Neural crest cell (in vitro differentiated cells): ENCODE measurements at places on chromosomes 3 and 15. TPM values are rescaled to one million over a fixed set of nuclear protein-coding genes. Genes with fewer than 3 reads are reported as not detected.

- no peak overlapping the region for H3K4me3 ChIP-seq
- H3K27me3 ChIP-seq: no peaks in the 10 kb centered on the region
- no peaks in the 10 kb centered on the region for H3K36me3 ChIP-seq
Measured at GRCh38 chr3:189631409-189631808, 220 bp downstream of the TP63 start.

DNA sequence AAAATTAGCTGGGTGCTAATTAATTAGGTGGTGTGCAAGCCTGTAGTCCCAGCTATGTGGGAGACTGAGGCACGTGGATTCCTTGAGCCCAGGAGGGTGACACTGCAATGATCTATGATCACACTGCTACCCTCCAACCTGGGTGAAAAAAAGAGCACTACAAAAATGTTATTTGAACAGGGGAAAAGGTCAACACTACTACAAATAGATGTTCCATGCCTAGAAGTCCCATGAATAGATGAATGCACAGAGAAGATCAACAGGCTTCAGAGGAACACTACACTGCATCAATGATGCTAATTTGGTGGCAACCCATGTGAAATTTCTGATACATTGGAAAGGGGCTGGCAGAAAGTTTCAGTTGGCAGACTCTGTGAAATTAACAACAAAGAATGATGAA lies 105.4 kb upstream of the FHIT start:
- no peak overlapping the region for H3K27ac ChIP-seq
- H3K27me3 ChIP-seq: peaks cover 5% of the 10 kb centered on the region
- H3K4me3 ChIP-seq: no peak overlapping the region
- DNase-seq: no peak
- peaks cover 29% of the 10 kb centered on the region for H3K4me1 ChIP-seq
- peaks cover 4% of the 10 kb centered on the region for H3K36me3 ChIP-seq

GRCh38 chr3:97778152-97778551 lies 13.6 kb downstream of the ARL6 start:
- no peak overlapping the region for H3K27ac ChIP-seq
- DNase-seq: no peak
- H3K4me3 ChIP-seq: no peak overlapping the region
- peaks cover 10% of the 10 kb centered on the region for H3K36me3 ChIP-seq

GRCh38 chr3:19263606-19264005 lies 115.3 kb downstream of the KCNH8 start:
- H3K27ac ChIP-seq: no peak overlapping the region
- no peaks in the 10 kb centered on the region for H3K36me3 ChIP-seq
- H3K4me1 ChIP-seq: peaks cover 12% of the 10 kb centered on the region

DNA sequence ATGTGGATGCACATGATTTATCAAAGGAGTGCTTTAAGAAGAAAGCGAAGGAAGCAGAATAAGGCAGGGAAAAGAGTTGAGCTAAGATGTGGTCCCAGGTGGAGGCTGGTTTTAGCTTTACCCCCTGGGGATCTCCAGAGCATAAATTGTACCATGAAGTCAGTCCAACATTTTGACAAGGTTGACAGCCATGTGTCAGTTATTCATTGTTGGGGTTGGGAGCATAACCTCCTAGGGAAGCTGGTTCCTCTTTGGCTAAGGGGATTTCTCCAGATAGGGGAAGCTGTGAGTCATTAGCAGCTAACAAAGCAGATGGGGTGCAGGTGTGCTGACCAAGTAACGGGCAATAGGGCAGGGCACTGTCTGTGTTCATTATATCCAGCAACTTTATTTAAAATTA lies 123.7 kb upstream of the IGSF10 start:
- H3K27me3 ChIP-seq: no peaks in the 10 kb centered on the region
- no peak overlapping the region for H3K4me3 ChIP-seq
- no peak for DNase-seq
- H3K36me3 ChIP-seq: no peaks in the 10 kb centered on the region
- H3K27ac ChIP-seq: no peak overlapping the region

DNA sequence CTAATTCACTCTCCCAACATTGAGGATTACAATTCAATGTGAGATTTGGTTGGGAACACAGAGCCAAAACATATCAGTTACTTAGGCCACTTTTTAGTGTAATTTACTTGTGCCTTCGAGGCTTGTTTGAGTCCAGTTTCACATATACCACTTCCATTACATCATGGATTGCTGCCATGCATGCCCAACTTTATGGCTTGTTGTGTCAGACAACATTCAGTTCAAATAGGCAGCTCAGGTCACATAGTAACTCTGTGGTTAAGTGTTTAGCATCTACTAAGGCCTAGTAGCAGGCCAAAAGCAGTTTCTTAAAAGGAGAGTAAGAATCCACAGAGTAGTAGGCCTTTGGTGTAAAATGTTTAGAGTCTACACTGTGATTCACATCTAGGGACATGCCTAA lies 164.3 kb upstream of the GMNC start:
- no peaks in the 10 kb centered on the region for H3K36me3 ChIP-seq
- H3K27me3 ChIP-seq: no peaks in the 10 kb centered on the region
- no peak overlapping the region for H3K4me3 ChIP-seq
- H3K4me1 ChIP-seq: no peaks in the 10 kb centered on the region
- no peak for DNase-seq

DNA sequence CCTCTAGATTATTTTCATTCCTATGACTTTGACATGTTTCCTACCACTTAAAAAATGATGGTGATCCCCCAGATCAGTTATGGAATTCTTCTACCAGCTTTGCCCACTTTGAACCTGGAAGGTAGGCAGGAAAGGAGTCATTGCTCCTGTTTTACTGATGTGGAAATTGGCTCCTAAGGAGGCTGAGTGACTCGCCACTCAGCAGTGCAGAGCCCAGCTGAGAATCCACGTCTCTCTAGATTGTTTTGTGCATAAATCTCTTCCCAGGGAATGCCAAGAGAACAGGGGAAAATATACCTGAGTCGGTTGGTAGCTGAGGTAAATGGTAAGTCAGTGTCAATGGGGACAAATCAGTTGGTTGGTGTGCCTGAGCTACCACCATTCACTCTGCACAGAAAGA lies 4.7 kb downstream of the LTF start:
- H3K4me3 ChIP-seq: no peak overlapping the region
- peaks cover 5% of the 10 kb centered on the region for H3K27me3 ChIP-seq
- no peaks in the 10 kb centered on the region for H3K36me3 ChIP-seq

- no peak overlapping the region for H3K4me3 ChIP-seq
- DNase-seq: no peak
- H3K36me3 ChIP-seq: peaks cover 3% of the 10 kb centered on the region
- H3K27ac ChIP-seq: no peak overlapping the region
Measured at GRCh38 chr15:85615930-85616329, 178.8 kb downstream of the KLHL25 start.

GRCh38 chr3:172138193-172138537 lies 98.8 kb downstream of the FNDC3B start:
- H3K4me1 ChIP-seq: peaks cover 89% of the 10 kb centered on the region
- peak overlapping the region; percentile 44 for H3K4me3 ChIP-seq
- H3K27me3 ChIP-seq: no peaks in the 10 kb centered on the region
- DNase-seq: no peak
- no peaks in the 10 kb centered on the region for H3K36me3 ChIP-seq

- H3K4me3 ChIP-seq: no peak overlapping the region
- H3K4me1 ChIP-seq: peaks cover 31% of the 10 kb centered on the region
- H3K36me3 ChIP-seq: no peaks in the 10 kb centered on the region
- H3K27ac ChIP-seq: no peak overlapping the region
- no peak for DNase-seq
- H3K27me3 ChIP-seq: no peaks in the 10 kb centered on the region
Measured at GRCh38 chr3:185172086-185173049, 19.5 kb upstream of the C3orf70 start.

- no peak overlapping the region for H3K27ac ChIP-seq
- H3K27me3 ChIP-seq: no peaks in the 10 kb centered on the region
- DNase-seq: no peak
- no peak overlapping the region for H3K4me3 ChIP-seq
Measured at GRCh38 chr3:43349716-43350115, 63.4 kb downstream of the SNRK start.

DNA sequence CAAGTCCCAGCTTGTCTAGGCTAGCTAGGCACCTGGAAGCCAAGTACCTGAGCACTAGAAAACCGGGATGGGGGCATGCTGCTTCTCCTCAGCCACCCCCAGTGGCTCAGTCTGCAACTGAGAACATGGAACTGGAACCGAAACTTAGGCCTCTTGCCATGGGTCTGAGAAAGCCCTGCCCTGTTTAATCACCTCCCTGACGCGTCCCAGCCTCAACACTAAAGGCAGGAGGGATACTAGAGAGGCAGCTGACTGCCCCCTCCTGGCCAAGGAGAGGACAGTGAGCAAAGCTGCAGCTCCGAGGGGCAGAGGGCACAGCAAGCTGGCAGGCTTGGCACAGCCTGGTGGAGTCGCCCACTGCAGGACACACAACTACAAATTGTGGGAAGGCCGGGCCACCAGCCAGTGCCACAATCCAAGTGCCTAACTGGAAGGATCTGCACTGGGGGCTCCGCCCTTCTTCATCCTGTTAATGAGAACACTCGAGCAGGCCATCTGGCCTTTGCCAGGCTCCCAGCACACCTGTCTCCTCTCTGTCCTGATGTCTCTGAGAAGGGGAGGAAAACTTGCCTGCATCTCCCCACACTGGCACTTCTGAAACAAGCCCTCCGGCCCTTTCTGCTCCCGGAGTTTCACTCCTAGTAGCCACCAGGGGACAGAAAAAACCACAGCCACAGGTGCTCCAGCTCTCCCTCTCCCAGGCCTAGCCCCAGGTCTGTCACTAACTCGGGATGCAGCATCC lies 53.7 kb downstream of the BDH1 start:
- H3K27me3 ChIP-seq: no peaks in the 10 kb centered on the region
- peaks cover 11% of the 10 kb centered on the region for H3K4me1 ChIP-seq
- no peak for DNase-seq
- no peaks in the 10 kb centered on the region for H3K36me3 ChIP-seq

DNA sequence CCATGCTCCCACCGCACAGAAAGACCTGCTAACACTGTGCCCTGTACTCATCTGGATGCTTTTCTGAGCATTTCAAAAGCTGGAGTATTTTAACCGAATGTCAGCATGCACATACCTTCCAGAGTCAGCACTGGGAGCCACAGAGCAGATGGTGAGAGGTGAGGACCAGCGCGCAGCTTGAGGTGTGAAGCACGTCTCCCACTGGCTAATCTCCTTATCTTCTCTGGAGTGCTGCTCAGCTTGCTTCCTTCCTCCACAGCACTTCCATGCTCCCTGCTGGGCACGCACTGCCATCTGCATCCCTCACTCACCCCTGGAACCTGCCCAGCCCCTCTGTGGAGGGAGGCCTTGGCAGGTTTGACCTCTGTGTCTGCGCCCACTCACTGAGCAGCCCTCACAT lies at the start of gene GNB5:
Gene GNB5, minus strand, starts transcription at position 186 of the 400 bp plus-strand sequence. CDS start 6,716 bp downstream, outside the sequence.
- no peaks in the 10 kb centered on the region for H3K36me3 ChIP-seq
- no peak for DNase-seq
- no peak within 1 kb of the TSS for H3K27ac ChIP-seq
- no peaks in the 10 kb centered on the region for H3K27me3 ChIP-seq
- H3K4me3 ChIP-seq: no peak within 1 kb of the TSS
- H3K4me1 ChIP-seq: no peaks in the 10 kb centered on the region

- peak overlapping the region; percentile 65 for H3K4me3 ChIP-seq
- no peaks in the 10 kb centered on the region for H3K27me3 ChIP-seq
- no peak for DNase-seq
- H3K27ac ChIP-seq: no peak overlapping the region
- peaks cover 34% of the 10 kb centered on the region for H3K4me1 ChIP-seq
Measured at GRCh38 chr15:64991536-64992135, 1.9 kb upstream of the SPG21 start.

The ALDH1L1 gene
- 0.49 and 0.66 TPM in 2 replicates for total RNA-seq

The CIDEC gene
- not detected in 2 replicates for total RNA-seq

The SLC12A1 gene
- total RNA-seq: 0.16 and 0.20 TPM in 2 replicates

The TM4SF1 gene
- not detected in 2 replicates for total RNA-seq

The RYR3 gene
- 1.5 and 2.2 TPM in 2 replicates for total RNA-seq

The HEG1 gene
- 32.0 and 33.8 TPM in 2 replicates for total RNA-seq

The CPNE9 gene
- total RNA-seq: 0.48 and 1.3 TPM in 2 replicates

The CPN2 gene
- not detected in 2 replicates for total RNA-seq

The CELSR3 gene
- 26.5 and 27.2 TPM in 2 replicates for total RNA-seq

The SIN3A gene
- 92.2 and 97.4 TPM in 2 replicates for total RNA-seq

The CFAP20DC gene
- 10.4 and 12.8 TPM in 2 replicates for total RNA-seq

The GAP43 gene
- 41.8 and 42.9 TPM in 2 replicates for total RNA-seq

The COL6A5 gene
- not detected in 2 replicates for total RNA-seq

The ZBTB47 gene
- 6.6 and 7.3 TPM in 2 replicates for total RNA-seq
